Activated naive CD4-positive, alpha-beta T cell treated with anti-CD3 and anti-CD28 coated beads for 36 hours (primary cell): ENCODE measurements at places on chromosomes 2 and 18. TPM values are rescaled to one million over a fixed set of nuclear protein-coding genes. Genes with fewer than 3 reads are reported as not detected.

DNA sequence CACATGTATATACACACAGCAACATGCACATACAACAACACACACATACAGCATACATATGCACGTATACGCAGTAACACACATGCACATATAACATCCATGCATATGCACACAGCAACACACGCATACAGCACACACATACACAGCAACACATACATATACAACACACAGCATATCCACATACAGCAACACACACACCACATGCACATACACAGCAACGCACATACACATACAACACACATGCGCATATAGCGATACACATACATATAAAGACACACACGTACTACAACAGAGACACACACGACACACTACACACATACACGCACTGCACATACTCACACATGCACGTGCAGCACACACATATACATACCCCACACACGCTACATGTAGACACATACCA is 187.8 kb downstream of the GLI2 start:
- H3K4me3 ChIP-seq, result no peak overlapping the region
- no peak for DNase-seq
- H3K4me1 ChIP-seq, result no peaks in the 10 kb centered on the region
- H3K27ac ChIP-seq, result no peak overlapping the region

DNA sequence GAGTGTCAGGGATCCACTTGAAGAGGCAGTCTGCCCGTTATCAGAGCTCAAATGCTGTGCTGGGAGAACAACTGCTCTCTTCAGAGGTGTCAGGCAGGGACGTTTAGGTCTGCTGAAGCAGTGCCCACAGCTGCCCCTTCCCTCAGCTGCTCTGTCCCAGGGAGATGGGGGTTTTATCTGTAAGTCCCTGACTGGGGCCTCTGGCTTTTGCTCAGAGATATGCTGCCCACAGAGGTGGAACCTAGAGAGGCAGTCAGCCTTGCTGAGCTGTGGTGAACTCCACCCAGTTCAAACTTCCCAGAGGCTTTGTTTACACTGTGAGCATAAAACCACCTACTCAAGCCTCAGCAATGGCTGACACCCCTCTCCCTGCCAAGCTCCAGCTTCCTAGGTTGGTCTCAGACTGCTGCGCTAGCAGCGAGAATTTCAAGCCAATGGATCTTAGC is 38.1 kb downstream of the PLEK start:
- H3K27ac ChIP-seq, result no peak overlapping the region
- no peaks in the 10 kb centered on the region for H3K36me3 ChIP-seq
- no peak overlapping the region for H3K4me3 ChIP-seq
- no peaks in the 10 kb centered on the region for H3K4me1 ChIP-seq
- peaks cover 17% of the 10 kb centered on the region for H3K27me3 ChIP-seq

DNA sequence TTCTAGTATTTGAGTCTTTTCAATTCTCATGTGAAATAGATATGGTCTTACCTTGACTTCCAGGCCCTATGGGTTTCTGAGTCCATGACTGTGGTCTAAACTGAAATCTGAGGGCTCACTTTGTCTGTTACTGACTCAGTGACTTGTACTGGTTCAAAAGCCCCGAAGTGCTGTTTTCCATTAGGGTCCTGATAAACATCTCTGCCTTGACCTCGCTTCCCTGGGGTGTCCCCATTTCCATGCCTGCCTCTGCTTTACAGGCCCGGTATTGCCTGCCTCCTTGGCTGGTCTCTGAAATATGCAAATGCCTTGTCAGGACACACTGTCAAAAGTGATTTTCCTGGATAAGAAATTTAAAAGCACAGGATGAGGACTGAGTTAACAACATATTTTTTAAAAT is 538.8 kb downstream of the SOCS6 start:
- no peak overlapping the region for H3K4me3 ChIP-seq
- no peak for DNase-seq
- H3K36me3 ChIP-seq, result no peaks in the 10 kb centered on the region

DNA sequence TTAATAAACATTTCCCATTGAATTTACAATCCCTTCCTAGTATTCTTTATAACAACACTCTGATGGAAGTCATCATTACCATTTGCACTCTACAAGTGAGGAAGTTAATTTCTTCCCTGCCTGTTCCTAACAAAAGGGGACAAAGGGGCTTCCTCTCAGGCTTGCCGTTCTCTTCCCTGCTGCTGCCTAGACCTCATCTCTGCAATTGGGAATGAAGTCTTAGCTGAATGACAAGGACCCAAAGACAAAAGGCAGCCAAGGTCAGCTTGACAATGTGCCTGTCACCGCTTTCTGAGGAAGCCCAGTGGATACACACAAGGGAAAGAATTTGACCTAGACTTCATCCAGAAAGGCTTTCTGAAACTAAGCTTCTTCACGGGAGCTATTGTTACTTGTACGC is 416.4 kb downstream of the CMPK2 start:
- H3K27me3 ChIP-seq, result peaks cover 2% of the 10 kb centered on the region
- H3K36me3 ChIP-seq, result no peaks in the 10 kb centered on the region
- no peak overlapping the region for H3K27ac ChIP-seq
- H3K4me3 ChIP-seq, result no peak overlapping the region
- H3K4me1 ChIP-seq, result no peaks in the 10 kb centered on the region

DNA sequence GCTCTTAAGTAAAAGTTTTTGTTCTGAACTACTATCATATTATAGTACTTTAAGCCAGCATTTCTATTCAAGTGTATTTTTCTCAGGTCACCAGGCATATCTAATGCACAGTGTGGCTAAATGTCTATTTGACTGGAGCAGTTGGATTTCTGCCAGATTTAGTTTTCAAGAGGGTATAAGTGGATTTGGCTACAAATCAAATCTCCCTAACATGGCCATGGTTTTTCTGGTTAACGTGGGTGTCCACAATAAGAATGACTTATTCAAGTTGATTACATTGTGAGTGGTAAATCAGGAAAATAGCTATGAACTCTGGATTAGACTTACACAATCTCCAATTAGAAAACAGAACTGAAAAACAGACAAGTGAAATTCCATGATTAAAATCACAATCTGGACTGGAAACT is 5.7 kb upstream of the CHN1 start:
- DNase-seq, result no peak
- no peak overlapping the region for H3K27ac ChIP-seq
- no peak overlapping the region for H3K4me3 ChIP-seq
- H3K36me3 ChIP-seq, result no peaks in the 10 kb centered on the region

DNA sequence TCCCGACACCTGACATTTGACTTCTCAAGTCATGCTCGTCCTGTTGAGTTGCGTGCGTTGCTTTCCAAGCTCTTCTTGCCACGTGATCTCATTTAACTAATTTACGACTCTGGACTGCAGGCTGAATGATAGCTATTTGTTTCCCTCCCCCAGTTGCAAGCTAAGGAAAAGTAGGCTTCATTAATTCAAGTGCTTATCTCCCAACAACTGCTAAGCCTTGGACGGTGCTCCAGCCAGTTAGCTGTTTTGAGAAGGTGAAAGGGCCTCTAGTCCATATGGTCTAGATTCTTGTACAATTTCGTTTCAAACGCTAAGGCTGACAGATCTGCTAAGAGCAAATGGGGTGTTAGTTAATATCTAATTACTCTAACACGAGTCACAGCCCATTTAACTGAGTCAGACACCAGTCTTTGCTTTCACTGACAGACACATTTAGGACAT is 21.1 kb downstream of the GPR45 start:
- H3K27me3 ChIP-seq, result no peaks in the 10 kb centered on the region
- no peak overlapping the region for H3K27ac ChIP-seq

DNA sequence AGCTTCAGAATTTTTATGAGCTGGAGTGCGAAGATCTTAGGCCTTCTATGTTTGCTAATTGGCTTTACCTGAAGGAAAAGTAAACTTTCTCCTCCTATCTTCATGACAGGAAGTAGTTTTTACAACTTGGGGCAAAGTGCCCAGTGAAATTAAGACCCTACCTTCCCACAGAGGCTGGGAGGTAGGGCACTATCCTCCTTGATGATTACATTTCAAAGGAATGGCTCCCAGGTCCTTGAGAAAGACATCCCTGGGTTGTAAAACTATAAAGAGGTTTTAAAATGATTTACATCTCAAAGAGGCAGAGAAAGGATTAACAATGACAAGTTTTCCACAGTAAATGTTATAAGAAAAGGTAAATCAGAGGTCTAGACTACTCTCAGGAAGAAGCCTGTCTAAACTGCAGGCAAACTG is 155.8 kb downstream of the CDH7 start:
- no peak overlapping the region for H3K4me3 ChIP-seq
- no peak overlapping the region for H3K27ac ChIP-seq
- no peaks in the 10 kb centered on the region for H3K4me1 ChIP-seq
- no peak for DNase-seq
- H3K36me3 ChIP-seq, result no peaks in the 10 kb centered on the region

DNA sequence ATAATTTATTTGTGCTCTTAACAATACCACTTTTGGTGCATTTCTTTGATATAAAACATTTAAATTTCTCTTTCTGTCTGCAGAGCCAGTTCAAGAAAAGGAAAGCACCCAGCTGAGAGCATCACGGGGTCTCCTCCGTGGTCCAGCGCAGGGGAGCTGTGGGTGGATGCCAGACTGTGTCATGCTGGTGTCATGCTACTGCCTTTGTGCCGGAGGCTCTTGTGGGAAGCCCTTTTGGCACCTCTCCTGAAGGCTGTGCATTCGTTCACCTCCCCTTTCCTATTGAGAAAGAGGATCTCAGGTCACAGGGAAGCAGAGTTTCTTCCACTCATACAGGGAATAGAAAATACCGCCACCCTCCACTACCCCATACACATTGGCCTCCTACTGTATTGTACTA is 450.4 kb downstream of the GALR1 start:
- H3K4me1 ChIP-seq, result no peaks in the 10 kb centered on the region
- H3K27ac ChIP-seq, result no peak overlapping the region
- no peaks in the 10 kb centered on the region for H3K36me3 ChIP-seq
- peaks cover 20% of the 10 kb centered on the region for H3K27me3 ChIP-seq

TXNDC2 gene
- not detected for total RNA-seq

VWC2L gene
- not detected for total RNA-seq

LYPD1 gene
- total RNA-seq, result not detected

SLC38A11 gene
- total RNA-seq, result not detected
